ENCODE measurements at places on chromosomes 1 and 21. TPM values are rescaled to one million over a fixed set of nuclear protein-coding genes. Genes with fewer than 3 reads are reported as not detected.

Gene ADCY10
- total RNA-seq = not detected

DNA sequence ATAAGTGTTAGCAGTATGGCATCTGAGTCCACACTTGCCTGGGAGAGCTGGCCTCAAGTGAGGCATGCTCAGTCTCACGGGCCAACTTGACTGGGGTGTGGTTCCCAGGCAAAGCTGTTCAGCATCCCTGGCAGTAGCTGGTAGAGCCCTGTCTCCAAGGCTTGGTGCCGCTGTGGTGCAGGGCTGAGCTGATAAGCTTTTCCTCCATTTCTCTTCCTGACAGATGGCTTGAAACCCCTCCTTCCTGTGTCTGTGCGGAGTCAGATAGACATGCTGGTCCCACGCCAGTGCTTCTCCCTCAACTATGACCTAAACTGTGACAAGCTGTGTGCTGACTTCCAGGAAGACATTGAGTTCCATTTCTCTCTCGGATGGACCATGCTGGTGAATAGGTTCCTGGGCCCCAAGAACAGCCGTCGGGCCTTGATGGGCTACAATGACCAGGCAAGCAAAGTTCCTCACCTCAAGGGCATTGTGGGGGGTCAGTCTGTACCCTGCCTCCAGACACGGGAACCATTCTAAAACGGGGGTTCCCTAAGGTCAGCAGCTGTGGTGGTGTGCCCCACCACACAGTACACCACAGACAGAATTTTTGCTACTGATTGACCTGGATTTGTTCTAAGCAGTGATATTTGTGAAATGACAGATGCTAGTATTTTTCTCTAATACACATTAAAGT is 13.7 kb upstream of the MIIP start:
- H3K4me1 ChIP-seq = no peaks in the 10 kb centered on the region
- DNase-seq = no peak
- H3K27me3 ChIP-seq = no peaks in the 10 kb centered on the region
- no peak overlapping the region for H3K4me3 ChIP-seq
- H3K27ac ChIP-seq = no peak overlapping the region
- peaks cover 38% of the 10 kb centered on the region for H3K36me3 ChIP-seq

GRCh38 chr1:24020025-24020424 is 39.9 kb upstream of the SRSF10 start:
- no peak overlapping the region for H3K4me3 ChIP-seq
- no peak for DNase-seq
- H3K27me3 ChIP-seq = peaks cover 9% of the 10 kb centered on the region
- no peaks in the 10 kb centered on the region for H3K36me3 ChIP-seq

DNA sequence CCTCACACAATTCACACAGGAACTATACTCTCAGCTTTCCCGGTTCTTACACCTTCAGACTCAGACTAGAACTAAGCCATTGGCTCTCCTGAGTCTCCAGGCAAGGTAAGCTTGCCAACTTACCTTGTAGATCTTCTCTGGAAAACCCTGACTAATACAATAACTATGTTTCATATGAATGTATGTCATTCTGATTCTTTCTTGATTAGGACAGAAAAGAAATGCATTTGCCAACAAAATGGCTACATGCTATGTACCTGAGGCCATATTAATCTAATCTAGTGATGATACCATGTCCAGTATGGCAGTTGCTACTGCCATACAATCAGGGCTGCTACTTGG is 9.8 kb upstream of the ZSWIM5 start:
- H3K4me1 ChIP-seq = no peaks in the 10 kb centered on the region
- no peak overlapping the region for H3K4me3 ChIP-seq
- no peak overlapping the region for H3K27ac ChIP-seq
- DNase-seq = no peak
- peaks cover 18% of the 10 kb centered on the region for H3K27me3 ChIP-seq
- no peaks in the 10 kb centered on the region for H3K36me3 ChIP-seq

Gene AMIGO1
- total RNA-seq = 2.5 TPM

GRCh38 chr1:151131701-151132334 is 14.6 kb downstream of the SEMA6C start:
- peak overlapping the region; percentile 78 for H3K4me3 ChIP-seq
- H3K27ac ChIP-seq = peak overlapping the region; percentile 87
- peaks cover 12% of the 10 kb centered on the region for H3K4me1 ChIP-seq

- DNase-seq = no peak
- H3K4me1 ChIP-seq = peaks cover 16% of the 10 kb centered on the region
- no peak overlapping the region for H3K4me3 ChIP-seq
These were observed 98.6 kb upstream of the PPP2R5A start for GRCh38 chr1:212186427-212187207.

- no peaks in the 10 kb centered on the region for H3K27me3 ChIP-seq
- H3K4me1 ChIP-seq = peaks cover 19% of the 10 kb centered on the region
- H3K4me3 ChIP-seq = no peak overlapping the region
These were observed 123.6 kb upstream of the DNAH14 start for GRCh38 chr1:224805889-224806288.

Gene ADAMTS5
- total RNA-seq = not detected
